ENCODE measurements at places on chromosomes 3 and 15.

DNA sequence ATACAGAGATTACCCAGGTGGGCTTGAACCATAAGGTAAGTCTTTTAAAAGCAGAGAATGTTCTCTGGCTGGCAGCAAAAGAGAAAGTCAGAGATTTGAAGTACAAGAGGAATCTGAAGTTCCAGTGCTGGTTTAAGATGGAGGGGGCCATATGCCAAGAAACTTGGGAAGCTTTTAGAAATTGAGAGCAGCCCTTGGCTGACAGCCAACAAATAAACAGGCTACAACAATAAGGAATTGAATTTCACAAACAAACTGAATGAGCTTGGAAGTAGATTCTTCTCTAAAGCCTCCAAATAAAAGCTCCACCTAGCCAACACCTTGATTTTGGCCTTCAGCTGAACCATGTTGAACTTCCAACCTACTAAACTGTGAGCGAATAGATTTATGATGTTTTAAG is 85.7 kb downstream of the TRIM42 start:
- DNase-seq: no peak

DNA sequence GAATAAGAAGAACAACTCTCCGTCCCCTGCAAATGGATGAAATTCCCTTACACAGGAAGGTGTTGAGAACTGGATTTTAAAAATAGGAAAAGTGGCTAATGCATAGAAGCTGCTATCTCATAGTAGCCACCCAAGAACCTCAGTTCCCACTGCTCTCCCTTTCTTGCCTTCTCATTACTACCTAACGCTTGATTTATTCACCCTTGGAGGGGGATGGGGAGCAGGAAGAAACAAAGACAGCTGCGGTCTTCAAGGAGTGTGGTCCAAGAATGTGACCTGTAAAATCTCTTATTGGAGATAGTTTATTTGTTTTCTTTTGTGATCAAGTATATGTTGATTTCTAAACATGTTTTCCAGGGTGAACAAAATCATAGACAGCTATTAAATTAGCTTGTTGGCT is 274.1 kb upstream of the CTNNB1 start:
- DNase-seq: no peak

DNA sequence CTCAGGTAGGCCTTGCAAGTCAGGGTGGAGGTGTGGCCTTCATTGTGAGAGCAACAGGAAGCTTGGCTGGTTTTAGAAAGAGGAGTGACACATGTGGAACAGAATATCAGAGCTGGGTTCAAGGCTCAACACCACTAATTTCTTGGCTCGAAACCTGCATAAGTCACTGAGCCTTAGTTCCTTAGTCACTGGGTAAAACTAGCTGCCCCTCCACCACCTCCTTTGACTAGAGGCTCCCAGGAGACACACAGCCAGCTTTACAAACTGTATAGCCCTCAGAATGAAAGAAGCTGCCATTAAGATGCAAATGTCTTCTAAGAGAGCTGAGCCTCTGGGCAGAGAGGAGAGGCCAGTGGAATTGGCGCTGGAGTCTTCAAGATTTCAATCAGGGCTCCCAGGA is 67.7 kb downstream of the CERS3 start:
- no peak for DNase-seq

DNA sequence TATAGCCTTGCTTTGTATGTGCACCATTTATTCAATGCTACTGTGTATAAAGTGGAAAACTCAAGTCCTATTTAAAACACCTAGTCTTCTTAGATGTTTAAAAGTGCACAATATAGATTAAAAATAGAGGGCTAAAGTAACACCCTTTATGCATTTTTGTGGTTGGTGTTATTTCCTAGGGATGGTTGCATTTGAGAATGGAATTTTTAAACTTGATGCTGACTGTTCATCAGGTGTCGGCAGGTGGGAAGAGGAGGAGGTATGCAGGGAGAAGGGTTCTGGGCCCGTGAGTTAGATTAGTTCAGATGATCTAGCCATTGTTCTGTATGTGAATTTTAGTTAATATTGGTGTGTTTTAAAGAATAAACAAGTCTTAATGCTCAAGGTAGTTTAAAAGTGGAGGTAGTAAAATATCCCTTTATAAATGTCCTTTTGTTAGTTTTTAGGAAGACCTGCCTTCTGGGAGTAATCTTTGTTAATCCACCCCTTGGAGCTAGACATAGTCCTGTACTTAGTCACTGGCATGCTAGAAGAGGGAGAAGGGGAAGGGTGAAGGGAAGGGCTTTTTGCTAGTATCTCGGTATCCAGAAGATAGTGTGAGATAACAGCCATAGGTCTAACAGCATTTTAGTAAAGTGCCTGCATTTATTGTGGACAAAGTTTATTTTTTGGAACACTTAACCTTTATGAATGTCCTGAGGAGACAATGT is 8.1 kb upstream of the SRPRB start:
- DNase-seq: no peak

DNA sequence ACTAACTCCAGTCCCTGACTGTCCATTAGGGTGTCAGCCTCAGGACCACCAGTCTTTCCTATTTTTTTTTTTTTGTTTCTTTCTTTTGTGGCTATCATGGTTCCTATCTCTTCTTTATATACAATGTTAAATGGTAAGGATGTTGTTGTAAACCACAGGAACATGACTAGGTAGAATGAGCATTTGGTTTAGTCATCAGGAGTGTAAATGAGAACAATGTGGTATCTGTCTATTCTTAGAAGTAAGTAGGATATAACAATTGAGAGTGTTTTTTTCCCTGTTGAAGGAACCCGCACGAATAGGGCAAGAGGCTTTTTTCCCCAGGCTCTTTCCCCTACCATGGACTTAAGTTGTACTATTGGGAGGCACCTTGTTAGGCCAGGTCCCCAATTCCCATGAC is 880.3 kb upstream of the GBE1 start:
- DNase-seq: no peak

- no peak for DNase-seq
Measured at GRCh38 chr3:16255726-16256125, 9.0 kb downstream of the DPH3 start.

GRCh38 chr3:184345317-184346144 is 8.1 kb downstream of the FAM131A start:
- no peak for DNase-seq

GRCh38 chr15:90917569-90917968 is 14.5 kb downstream of the MAN2A2 start:
- DNase-seq: no peak

DNA sequence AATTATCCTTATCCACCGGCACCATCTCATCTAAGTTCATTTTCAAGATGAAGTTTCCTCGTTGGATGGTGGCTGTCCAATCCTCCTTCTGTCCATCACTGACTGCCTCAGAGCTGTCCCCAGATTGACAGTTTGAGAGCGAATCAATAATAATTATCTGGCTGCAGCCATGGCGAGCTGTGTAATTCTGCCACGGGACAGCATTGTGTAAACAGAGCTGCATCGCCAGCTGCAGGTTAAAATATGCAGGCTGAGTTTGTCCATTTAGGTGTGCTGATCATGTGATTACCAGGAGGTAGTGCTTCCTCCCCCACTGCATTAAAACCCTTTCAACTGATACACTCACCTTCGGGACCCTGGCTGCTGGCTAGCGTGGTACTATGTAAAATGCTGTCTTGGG is 461.9 kb upstream of the ONECUT1 start:
- no peak for DNase-seq

DNA sequence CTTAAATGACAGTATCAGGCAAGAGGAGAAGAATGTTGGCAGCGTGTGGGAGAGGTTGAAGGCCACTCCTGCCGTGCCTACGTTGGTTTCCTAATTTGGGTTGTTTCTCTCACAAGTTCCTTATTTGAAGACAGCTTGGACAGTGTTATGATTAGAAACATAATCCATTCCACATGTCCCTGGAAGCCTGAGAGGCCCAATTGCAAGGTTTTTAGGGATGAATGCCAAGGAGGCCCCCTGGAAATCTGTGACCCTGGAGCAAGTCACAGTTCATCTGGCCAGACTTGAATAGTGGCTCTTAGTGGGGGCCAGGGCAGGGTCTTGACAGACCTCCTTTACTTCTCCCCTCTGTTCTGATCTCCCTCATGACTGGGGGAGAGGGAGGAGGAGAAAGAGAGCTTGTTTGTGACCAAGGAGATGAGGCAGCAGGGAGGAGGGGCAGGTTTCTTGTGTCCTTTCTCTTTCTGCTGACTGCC is 584.4 kb upstream of the TBL1XR1 start:
- no peak for DNase-seq

GRCh38 chr3:172277151-172277652 is 171.1 kb downstream of the GHSR start:
- no peak for DNase-seq

GRCh38 chr3:113205481-113205880 is 5.9 kb upstream of the BOC start:
- no peak for DNase-seq

DNA sequence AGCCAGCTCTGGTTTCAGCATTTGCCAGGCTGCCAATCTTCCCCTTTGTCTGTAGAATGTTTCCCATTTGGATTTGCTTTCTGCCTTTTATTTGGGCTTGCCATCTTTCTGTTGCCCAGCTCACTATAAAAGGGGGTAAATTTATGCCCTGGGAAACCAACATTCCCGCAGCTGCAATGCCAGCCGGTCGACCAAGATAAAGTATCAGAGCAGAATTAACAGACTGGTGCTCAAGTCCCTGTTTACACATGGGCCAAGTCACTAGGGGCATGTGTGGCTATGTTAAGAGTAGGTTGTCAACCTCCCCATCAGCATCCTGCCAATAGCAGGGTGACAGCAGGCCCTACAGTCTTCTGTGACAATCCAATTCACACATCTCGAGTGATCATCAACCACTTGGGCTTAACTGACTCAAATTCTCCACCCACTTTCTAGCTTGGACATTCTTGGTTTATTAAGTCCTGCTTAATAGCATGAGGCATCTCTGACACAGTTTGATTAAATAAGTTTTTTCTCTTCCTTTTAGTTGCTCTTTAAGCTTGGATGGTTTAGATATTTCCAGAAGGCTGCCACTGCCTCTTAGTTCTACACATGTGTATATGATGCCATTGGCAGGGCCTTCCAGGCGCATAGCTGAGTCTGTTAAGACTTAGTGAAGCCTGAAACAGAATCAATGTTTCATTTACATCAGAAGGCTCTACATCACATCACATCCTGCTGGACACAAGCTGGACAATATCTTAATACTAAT is 24.1 kb upstream of the VEPH1 start:
- DNase-seq: no peak

GRCh38 chr15:101165905-101166471 is 85.9 kb downstream of the CHSY1 start:
- no peak for DNase-seq

GRCh38 chr3:170054204-170054603 is 16.4 kb downstream of the GPR160 start:
- DNase-seq: peak; percentile 18

DNA sequence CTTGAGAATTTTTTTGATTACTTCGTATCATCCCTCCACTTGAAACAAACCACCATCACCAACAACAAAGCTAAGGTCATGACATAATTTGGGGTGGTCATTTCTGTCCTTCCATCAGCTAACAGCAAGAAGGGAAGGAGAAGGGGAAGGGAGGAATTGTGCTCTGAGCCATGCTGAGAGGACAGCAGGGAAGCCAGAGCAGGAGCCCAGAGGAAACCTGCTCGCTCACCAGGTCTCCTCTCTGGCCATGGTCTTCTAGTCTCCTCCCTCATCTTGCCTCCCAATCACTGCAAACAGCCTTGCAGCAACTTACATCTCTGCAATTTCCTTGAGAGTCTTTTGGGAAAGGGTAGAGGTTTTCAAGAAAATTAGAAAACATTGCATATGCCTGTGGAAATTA is 196.7 kb downstream of the SSR3 start:
- no peak for DNase-seq

- no peak for DNase-seq
Measured at GRCh38 chr3:108053067-108053466, 37.8 kb downstream of the CD47 start.

- no peak for DNase-seq
Measured at GRCh38 chr15:60830479-60830878, 351.5 kb upstream of the ICE2 start.

GRCh38 chr3:4509043-4509442 is 15.9 kb downstream of the ITPR1 start:
- no peak for DNase-seq

GRCh38 chr3:173238091-173238490 is 97.1 kb upstream of the SPATA16 start:
- no peak for DNase-seq

- DNase-seq: no peak
Measured at GRCh38 chr3:180929376-180929775, 16.9 kb downstream of the FXR1 start.

- no peak for DNase-seq
Measured at GRCh38 chr3:24863215-24863614, 368.6 kb upstream of the THRB start.

DNA sequence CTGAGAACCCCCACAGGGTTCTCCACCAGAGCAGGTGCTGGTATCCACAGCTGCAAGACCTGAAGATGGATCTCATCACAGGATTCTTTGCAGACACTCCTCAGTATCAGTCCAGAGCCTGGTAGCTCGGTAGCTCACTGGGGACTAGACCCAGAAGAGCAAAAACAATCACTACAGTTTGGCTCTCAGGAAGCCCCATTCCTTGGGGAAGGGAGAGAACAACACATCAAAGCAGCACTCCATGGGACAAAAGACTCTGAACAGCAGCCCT is 22.2 kb downstream of the STRIT1 start:
- no peak for DNase-seq

- DNase-seq: no peak
Measured at GRCh38 chr3:153744889-153745288, 376.3 kb upstream of the ARHGEF26 start.

DNA sequence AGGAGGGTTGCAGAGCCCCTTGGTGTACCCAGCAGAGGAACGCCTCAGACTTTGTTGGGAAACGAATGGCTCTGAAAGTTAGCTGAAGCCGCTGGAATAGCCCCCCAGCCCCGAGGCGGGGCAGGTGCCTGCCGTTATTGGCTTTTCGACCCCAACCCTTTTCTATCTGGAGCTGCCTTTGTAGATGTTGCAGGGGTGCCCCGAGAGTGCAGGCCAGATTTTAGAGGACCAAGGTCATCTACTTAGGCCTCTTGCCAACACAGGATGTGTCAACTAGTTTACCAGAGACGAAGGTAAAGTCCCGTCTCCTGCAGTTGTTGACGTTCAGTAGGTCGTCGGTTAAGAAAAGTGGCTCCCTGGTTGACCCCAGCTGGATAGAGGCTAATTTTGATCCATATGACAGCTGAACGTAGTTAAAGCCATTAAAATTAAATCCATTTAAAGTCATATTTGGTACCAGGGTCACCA is 579 bp upstream of the UBE3A start:
- DNase-seq: peak; percentile 3

- no peak for DNase-seq
Measured at GRCh38 chr3:161072211-161072621, 32.9 kb downstream of the B3GALNT1 start.

GRCh38 chr15:51706291-51706690 is 25.0 kb downstream of the SCG3 start:
- DNase-seq: no peak

- DNase-seq: no peak
Measured at GRCh38 chr3:108102420-108103039, 11.7 kb upstream of the CD47 start.

All from GM19239 (cell line).